Activated naive CD4-positive, alpha-beta T cell treated with anti-CD3 and anti-CD28 coated beads, Interleukin-2, amount 50 U/mL, for 16 hours (primary cell): ENCODE measurements at places on chromosomes 3 and 15.

DNA sequence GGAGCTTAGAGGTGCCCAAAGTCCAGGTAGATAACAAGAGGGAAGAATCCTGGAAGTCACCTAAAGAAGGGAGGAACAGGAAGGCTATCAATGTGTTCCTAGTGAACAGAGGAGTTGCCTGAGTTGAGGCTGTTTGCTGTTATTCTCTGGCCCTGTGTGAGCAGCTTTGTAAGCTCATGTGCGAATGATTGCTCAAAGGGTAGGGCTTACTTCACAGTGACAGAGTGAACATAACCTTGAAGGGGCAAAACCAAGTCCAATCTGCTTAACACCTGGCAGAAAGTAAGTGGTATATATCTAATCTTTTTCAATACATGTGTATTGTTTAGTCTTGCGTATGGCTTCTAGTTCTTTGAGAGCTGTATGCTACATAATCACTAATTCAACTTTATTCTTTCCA lies 1153.6 kb downstream of the TUSC7 start:
- DNase-seq = no peak

DNA sequence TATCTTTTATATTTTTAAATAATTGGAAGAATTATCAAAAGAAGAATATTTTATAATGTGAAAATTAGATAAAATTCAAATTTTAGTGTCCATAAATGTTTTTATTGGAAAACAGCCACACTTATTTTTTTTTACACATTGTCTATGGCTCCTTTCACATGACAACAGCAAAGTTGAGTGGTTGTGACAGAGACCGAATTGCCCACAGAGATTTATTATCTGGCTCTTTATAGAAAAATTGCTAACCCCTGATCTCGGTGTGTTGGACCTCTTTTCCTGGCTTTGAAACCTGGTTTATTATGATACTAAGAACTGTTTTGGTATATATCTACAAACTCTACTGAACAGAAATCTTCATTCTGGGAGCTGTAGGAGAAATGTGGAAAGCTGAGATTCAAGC lies 269.1 kb upstream of the UMPS start:
- no peak for DNase-seq

DNA sequence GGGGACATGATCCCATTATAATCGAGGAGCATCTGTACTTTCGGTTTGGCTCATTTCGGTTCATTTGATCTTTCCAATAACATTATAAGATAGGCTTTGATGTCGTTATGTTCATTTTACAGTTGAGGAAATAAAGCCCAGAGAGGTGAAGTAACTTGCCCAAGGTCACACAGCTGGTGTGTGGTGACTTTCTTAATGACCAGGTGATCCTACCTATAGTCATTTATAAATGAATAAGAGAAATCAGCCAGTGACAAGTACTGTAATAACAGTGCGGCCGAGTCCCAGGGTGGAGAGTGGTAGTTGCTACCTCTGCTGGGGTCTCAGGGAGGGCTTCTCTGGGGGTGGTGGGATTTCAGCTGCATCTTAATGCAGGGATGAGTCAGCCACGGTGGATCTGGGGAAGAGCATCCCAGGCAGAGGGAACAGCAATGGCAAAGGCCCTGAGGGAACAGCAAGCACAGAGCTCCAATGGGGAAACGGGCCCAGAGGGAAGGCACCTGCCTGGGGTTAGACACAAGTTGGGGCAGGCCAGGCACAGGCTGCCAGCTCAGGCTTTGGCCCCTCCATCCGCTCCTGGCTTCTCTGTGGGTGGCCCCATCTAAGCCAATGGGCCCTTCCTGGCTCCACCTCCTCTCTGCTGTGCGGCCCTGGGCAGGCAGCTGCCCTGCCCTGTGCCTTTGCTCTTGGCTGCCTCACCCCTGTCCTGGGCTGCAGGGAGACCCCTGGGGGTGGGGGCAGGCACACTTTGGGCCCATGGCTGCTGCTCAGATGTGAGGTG lies 1.1 kb upstream of the FBLN2 start:
- no peak for DNase-seq

- no peak for DNase-seq
These were observed 23.7 kb downstream of the CYP19A1 start for GRCh38 chr15:51314391-51315337.

DNA sequence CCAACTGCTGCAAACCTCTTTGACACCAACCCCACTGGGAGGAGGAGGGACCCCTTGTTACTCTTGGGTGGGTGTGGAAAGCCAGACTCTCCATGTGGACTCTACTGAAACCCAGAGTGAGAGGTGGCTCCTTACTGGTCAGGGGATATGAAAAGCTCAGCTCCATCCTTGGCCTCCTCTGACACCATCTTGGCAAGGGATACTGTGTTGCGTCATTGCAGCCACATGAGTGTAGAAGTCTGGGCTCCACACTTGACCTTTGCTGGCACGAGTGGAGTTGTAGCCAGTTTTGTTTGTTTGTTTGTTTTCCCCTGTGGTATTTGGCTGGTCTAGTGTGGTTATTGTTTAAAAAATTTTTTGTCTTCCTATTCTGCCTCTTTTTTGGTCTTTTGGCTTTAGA lies 289.1 kb downstream of the GAP43 start:
- no peak for DNase-seq
